ENCODE measurements at places on chromosomes 5 and 9.

DNA sequence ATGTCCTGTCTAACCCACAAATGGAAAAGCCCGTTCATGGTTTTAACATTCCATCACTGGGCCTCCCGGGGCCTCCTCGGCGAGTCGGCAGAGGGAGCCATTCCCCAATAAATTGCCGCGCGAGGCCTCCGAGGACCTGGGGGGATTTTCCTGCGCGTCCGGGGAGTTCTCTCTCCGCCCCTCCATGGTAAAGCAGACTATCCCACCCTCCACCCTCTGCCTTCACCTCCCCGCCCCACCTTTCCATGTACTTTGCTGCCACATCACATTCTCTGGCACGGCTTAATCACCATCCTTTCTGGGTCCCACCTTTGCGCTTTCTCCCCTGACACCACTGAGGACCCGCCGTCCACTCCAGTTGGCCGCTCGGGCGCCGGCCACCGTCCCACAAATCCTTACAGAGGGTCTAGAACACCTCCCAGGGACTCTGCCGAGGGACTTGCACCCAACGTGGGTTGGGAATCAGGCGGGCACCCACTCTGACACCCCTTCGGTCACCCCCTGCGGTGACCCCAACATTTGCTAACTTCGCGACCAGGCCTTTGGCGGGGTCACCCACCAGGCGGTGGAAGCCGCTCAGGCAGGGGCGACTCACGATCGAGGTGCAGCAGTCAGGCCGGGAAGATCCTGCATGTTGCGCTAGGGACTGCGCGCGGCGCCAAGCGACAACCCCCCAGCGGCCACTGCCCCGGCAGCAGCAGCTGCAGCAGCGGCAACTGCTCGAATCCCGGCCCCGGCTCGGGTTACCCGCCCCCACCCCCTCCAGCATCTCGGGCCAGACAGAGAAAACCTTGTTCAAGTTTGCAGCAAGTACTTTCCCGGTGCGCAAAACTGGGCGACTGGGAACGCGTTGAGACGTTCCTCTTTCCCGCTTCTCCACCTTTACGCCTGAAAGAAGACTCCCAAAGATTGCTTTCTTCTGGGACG is at the start of gene MEGF10:
TSS of gene MEGF10 (plus strand) at position 778 of the 927 bp plus-strand sequence. CDS start 40,513 bp downstream, outside the sequence.
- no peak for DNase-seq

GRCh38 chr9:105255421-105255820 is 11.0 kb downstream of the SLC44A1 start:
- DNase-seq = no peak

GRCh38 chr9:72718503-72718902 is 197.1 kb downstream of the TMC1 start:
- DNase-seq = no peak

DNA sequence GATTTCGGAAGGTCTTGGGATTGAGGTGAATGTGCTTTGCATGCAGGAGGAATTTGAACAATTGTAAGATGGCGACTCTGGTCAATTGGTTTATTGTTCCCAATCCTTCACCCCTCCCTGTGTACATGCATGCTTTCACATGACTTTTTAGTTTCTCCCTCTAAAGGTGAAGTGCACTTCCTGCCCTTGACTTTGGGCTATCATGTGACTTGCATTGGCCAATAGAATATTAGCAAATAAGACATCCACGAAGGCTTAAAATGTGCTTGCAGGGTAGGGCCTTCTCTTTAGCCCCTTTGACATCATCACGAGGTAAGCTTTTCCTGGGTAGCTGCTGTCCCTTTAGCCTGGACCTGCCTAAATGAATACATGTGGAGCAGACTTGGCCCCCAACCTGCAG is 8.1 kb upstream of the ZBTB43 start:
- DNase-seq = no peak

DNA sequence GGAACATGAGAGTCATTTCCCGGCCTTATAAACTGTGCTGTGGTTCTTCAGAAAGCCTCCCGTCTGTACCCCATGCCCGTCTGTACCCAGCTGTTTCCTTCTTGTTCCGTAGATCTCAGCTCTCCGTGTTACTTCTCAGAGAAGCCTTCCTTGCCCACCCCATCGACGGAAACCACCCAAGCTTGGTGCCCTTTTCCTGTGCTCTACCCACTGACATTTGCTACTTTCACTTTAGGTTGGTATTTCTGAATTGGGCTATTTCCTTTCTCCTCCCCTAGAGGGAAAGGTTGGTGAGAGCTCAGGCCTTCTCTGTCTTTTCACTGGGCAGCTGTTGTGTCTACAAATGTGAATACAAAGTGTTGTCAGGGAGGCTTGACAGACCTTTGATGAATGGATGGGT is 764.5 kb upstream of the ADAMTS16 start:
- DNase-seq = no peak

GRCh38 chr5:124686239-124687004 is 60.0 kb downstream of the ZNF608 start:
- DNase-seq = no peak

DNA sequence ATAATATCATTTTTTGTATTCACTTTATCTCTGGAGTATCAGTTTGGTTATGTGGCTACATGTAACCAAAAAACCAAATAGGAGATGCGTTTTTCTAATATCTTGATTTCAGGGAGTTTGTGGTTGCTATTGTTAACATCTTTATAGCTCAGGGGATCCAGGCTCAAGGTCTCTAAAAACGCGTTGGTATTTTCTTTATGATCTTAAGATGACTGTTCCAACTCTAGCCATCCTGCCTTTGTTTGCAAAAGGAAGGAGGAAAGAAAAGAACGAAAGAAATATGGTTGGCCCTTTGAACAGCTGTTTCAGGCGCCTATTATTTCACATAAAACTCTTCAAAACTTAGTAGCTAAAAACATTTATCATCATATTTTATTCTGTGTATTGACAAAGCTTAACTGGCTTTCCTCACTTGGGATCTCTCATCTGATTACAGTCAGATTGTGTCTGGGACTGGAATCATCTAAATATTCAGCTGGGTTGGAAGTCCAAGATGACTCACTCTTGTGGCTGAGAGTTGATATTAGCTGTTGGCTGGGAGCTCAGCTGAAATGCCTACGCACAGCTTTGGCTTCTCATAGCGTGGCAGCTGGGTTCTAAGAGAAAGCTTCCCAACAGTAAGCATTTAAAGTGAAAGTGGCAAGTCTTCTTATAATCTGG is 60.1 kb downstream of the FAM174A start:
- DNase-seq = peak; percentile 76
